ENCODE measurements at places on chromosomes 4 and X.
A peak's percentile ranks its signal among the peaks of the same experiment; 100 is the strongest.

- no peak for DNase-seq
Observed at GRCh38 chrX:132216806-132217202, 2.4 kb downstream of the RAP2C start.

- DNase-seq, result no peak
Observed at GRCh38 chrX:118579417-118579816, 83.8 kb downstream of the DOCK11 start.

- DNase-seq, result no peak
Observed at GRCh38 chr4:179766938-179767337, 2324.7 kb upstream of the AGA start.

DNA sequence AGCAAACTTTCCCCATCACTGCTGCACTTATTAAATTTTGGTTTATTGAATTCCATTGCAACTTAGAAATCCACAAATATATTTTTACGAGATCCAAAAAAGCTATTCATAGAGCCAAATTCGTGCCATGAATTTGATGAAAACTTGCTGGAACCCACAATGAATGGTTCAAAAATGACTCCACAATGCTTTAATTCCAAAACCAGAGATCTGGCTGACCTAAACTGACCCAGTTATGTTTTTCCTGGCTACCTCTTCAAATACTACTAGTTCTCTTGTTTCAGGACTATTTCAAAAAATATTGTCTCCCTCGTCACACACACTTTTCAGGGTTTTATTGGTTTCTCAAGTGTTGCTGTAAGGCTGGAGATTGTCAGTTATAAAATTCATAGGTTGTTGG lies 474.8 kb downstream of the PDGFC start:
- no peak for DNase-seq

GRCh38 chr4:32462944-32463343 lies 1742.8 kb downstream of the PCDH7 start:
- no peak for DNase-seq

- no peak for DNase-seq
Observed at GRCh38 chr4:104491481-104492182, 3.1 kb downstream of the CXXC4 start.

- DNase-seq, result peak; percentile 71
Observed at GRCh38 chrX:47556045-47556623, 4.9 kb upstream of the ARAF start.

DNA sequence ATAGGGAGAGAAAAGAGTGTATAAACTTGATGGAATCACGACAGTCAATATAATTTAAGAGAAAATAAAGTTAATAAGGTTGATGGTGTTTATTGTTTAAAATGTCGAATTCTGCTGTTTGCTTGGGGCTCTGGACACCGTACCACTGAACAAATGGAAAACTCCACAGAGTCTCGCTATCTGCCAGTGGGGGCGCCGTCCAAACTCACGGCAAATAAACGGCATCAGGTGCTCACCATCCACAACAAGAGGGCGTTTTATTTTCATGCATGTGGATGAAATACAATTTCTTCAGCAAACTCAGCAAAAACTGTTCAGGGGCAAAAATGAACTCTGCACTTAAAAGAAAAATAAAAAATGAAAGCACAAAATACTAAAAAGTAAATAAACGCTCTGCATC lies 46.6 kb upstream of the FAM47C start:
- DNase-seq, result no peak

DNA sequence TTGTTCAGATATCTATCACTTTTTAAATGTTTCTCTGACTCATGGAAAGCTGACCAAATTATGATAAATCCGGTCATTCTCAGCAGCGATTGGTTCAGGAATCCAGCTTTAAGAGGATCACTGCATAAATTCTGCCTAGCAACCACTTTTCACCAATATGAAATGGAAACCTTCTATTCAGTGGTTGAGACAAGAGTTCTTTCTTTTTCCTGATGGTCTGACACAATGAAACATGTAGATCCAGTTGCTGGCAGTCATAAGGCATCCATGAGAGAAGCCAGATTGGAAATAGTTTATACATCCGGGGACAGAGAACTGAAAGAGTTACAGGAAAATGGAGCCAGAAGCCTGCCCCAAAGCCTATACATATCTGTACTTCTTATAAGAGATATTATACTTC lies 27.2 kb downstream of the MAB21L2 start:
- no peak for DNase-seq

GRCh38 chrX:24513416-24513815 lies 48.3 kb downstream of the PDK3 start:
- DNase-seq, result no peak

DNA sequence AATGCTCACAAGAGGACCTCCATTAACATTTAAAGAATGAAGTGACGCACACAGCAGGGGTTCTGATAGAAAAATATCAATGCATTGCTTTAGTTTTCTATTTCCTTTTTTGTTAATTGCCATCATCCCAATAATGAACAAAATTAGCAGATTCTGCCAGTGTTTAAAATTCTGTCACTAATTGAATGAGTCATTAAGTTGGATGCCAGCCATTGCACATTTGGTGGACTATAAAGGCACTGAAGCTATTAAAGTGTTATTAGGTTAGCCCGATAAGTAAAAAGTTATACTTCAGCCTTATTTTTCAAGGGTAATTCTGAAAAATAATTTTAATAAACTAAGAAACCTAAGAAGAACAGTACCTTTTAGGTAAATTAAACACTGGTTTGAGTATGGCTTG lies 53.1 kb downstream of the MAP3K15 start:
- no peak for DNase-seq

DNA sequence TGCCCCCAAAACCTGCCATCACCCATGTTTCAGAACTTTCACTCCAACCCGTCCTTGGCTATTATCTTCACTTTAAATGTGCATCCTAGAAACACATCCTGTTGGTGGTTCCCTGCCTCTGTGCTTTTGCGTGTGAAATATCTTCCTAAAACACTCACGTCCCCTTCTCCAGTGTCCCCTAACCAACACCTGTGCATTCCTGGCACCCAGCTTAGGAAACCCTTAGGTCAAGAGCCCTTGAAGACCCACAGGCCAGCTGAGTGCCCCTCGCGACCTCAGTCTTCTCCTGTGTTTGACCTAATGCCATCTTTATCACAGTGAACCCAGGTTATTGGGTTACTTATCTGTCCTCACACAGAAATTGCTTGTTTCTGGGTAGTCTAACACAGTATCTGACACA lies 117.6 kb downstream of the STK32B start:
- no peak for DNase-seq

DNA sequence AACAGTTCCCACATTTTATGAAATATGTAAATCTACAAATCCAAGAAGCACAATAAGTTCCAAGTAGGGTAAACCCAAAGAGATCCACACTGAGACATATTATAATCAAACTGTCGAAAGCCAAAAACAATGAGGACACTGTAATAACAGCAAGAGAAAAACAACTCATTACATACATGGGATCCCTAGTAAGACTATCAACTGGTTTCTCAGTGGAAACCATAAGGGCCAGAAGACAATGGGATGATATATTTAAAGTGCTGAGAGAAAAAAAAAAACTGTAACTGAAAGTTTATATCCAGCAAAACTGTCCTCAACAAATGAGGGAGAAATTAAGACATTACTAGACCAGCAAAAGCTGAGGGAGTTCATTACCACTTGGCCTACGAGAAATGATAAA lies 34.7 kb downstream of the GLRA2 start:
- DNase-seq, result no peak

- no peak for DNase-seq
Observed at GRCh38 chrX:6052111-6052745, 176.4 kb downstream of the NLGN4X start.

DNA sequence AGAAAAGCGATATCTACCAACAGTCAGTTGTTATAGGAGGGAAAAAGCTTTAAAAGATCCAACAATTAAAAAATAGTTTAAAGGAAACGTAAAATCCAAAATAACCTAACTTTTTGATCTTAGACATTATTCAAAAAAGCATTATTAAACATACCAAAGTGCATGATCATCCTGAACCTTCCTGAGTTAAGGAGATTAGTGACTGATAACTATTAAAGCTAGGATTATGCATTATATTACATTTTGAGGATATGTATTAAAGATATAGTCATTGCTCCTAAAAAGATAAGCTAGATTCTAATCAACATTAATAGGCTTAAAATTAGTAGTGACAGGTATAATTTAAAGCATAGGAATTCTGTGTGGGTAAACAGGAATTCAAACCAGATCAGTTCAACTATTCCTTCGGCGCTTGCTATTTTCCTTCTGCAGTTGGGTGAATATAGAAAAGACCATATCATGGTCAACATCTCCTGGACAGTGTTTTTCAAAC lies 139.6 kb downstream of the ADAMTS3 start:
- no peak for DNase-seq

- DNase-seq, result no peak
Observed at GRCh38 chrX:10971759-10972158, 139.4 kb upstream of the HCCS start.

- DNase-seq, result no peak
Observed at GRCh38 chr4:96519291-96519690, 679.4 kb downstream of the PDHA2 start.

GRCh38 chr4:100288161-100288560 lies 97.9 kb upstream of the DDIT4L start:
- DNase-seq, result no peak

GRCh38 chrX:31658360-31658759 lies 586.5 kb upstream of the FTHL17 start:
- no peak for DNase-seq

- DNase-seq, result no peak
Observed at GRCh38 chrX:44742480-44743155, 101.2 kb upstream of the DUSP21 start.

GRCh38 chrX:1534301-1535168 lies 2.5 kb downstream of the P2RY8 start:
- peak; percentile 10 for DNase-seq

GRCh38 chr4:667545-667925 lies 6.5 kb downstream of the ATP5ME start:
- no peak for DNase-seq

DNA sequence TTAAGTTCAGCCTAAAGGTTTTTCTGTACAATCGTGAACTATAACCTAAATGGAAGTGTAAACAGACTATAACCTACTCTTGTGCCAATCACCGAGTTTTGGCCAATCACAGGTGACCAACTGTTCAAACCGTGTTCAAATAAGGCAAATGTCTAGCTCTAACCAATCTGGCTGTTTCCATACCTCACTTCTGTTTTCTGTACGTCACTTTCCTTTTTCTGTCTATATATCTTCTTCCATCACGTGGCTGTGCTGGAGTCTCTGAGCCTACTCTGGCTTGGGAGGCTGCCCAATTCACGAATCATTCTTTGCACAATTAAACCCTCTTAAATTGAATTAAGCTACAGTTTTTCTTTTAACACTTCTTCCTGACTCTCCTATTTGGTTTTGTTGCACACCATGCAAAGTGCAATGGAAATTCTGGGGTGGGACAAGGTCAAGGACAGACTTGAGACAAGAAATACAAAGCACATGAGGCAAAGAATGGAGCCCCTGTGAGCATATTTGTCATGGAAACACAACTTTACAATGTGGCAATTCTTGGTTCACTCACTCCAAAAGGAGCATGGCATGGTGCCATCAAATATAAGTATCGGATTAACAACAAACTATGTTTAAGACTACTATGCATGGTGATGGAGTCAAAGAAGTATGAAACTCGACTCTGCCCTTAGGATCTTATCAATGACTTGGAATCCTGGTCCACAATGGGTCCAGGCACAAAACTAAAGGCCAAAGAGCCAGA lies 115.7 kb upstream of the FAM9B start:
- DNase-seq, result no peak

- DNase-seq, result no peak
Observed at GRCh38 chrX:119942831-119943184, 743 bp downstream of the NKAP start.

All from activated CD4-positive, alpha-beta T cell treated with anti-CD3 and anti-CD28 coated beads for 24 hours (primary cell).